Activated T-cell treated with anti-CD3 and anti-CD28 coated beads, Interleukin-2, amount 50 U/mL, for 4 hours (primary cell): ENCODE measurements at places on chromosomes 16 and 17. TPM values are rescaled to one million over a fixed set of nuclear protein-coding genes. Genes with fewer than 3 reads are reported as not detected.
A peak's percentile ranks its signal among the peaks of the same experiment; 100 is the strongest.

DNA sequence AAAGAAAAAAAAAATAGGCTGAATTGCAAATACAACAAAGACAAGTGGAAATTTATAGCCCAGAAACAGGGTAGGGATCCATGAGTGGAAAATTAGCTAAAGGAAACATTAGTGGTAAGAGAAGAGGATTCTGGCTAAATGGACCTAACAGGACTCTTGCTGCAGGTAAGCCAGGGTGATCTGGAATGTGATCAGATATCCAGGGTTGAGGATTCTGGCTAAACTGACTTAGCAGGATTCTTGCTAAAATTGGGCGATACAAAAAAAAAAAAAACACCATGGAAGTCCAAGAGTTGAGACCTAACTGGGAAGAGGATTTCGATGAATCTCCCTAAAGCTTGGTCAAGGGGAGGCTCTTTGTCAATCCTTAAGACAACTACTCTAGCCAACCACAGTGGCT lies 61.7 kb upstream of the ATF7IP2 start:
- DNase-seq: no peak

DNA sequence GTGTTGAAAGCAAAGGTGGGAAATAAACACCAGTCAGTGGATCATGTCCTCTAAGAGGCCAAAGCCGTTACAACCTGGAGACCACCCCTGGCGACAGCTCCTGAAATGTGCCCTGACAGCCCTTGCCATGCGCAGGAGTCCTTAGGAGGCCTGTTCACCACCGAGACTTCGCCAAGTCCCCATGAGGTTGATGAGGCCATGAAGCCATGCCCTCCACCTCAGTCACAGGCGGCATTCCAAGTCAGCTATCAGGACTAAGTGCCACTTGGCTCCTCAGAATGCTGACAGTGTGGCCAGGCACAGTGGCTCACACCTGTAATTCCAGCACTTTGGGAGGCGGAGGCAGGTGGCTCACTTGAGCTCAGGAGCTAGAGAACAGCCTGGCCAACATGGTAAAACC lies 27.1 kb downstream of the ADAM11 start:
- DNase-seq: no peak

The OR2C1 gene
- not detected for total RNA-seq

DNA sequence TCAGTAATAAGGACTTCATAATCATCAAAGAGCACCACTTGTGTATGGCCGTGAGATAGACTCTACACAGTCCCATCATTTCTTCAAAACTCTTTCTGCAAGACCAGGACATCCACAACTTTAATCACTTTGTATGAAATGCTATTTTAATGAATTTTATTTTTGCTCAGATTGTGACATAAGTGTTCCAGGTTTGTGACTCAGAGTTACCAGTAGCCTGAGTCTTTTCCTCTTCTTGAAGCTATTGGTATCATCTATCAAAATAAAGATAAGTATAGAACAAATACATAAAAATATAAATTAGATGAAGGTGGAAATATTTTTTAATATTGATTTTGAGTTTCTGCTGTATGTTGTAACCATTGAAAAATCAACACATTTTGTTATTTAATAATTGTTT lies 16.6 kb upstream of the VWA3A start:
- no peak for DNase-seq

GRCh38 chr17:29205047-29205446 lies 24.8 kb upstream of the MYO18A start:
- no peak for DNase-seq

The SPEM3 gene
- total RNA-seq: not detected

The KRT31 gene
- total RNA-seq: not detected

GRCh38 chr17:16948587-16949376 lies 23.1 kb downstream of the TNFRSF13B start:
- DNase-seq: no peak

DNA sequence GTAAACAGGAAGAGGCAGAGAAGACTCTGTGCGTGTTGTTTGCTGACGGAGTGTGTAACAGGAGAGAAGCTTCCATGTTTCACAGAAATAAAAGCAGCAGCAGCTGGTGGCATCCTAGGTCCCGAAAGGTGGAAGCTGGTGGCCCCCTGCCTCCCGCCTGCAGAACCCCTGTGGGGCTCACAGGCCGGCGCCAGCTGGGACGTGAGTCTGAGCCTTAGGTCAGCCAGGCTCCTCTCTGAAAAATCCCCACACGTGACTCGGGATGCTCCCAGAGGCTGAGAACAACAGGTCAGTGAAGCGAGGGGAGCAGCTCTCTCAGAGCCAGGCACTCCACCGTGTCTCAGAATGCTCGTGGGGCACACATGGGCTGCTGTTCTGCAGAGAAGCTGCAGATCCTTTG lies 27.4 kb downstream of the TMEM204 start:
- no peak for DNase-seq

The XYLT1 gene
- 2.3 TPM for total RNA-seq

- peak; percentile 37 for DNase-seq
These were observed 25.9 kb downstream of the BRIP1 start for GRCh38 chr17:61837175-61838051.

The EVI2B gene
- total RNA-seq: 7.0 TPM

The SLC12A3 gene
- total RNA-seq: not detected

GRCh38 chr17:63040816-63041215 lies 74.8 kb downstream of the TANC2 start:
- no peak for DNase-seq

- no peak for DNase-seq
These were observed 41.7 kb upstream of the IL34 start for GRCh38 chr16:70604407-70605282.

GRCh38 chr17:17001076-17001777 lies 29.3 kb upstream of the TNFRSF13B start:
- DNase-seq: no peak

DNA sequence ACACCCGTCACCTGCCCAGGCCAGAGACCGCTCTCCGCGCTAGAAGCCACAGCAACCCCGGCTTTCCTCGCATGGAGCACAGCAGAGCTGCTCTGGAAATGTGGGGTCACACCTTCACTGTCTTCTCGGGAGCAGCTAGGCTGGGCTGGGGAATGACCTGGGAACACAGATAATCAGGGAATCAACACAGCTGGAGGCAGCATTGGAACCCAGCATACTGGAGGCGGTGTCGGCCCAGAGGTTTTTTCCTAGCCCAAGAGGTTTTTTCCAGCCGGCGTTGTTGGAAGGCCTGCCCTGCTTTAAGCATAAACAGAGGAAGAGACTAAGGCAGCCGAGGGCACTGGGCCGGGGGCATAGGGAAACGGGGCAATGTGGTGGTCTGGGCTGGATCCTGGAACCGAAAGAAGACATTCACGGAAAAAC lies 791 bp upstream of the PLD6 start:
- no peak for DNase-seq

DNA sequence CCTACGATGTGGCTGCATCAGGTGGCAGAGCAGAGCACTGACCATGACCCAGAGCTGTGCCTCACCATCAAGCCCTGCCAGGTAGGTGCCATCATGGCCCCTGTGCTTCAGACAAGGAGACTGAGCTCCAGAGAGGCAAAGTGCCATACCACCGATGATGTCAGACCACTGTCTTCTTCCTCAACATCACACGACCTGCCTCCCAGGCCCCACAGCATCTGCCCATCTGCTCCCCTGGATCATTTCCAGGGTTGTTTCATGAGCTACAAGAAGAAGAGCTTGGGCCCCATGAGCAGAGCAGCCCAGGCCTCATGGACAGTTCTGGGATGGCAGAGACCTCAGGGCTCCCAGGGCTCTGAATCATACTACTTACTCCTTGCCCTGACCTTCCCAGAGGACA lies 9.9 kb downstream of the XYLT1 start:
- no peak for DNase-seq

GRCh38 chr17:31072186-31072585 lies 22.6 kb upstream of the NF1 start:
- DNase-seq: no peak

- DNase-seq: no peak
These were observed 4.3 kb upstream of the NUPR1 start for GRCh38 chr16:28543072-28543471.

The CDRT4 gene
- total RNA-seq: 0.63 TPM

DNA sequence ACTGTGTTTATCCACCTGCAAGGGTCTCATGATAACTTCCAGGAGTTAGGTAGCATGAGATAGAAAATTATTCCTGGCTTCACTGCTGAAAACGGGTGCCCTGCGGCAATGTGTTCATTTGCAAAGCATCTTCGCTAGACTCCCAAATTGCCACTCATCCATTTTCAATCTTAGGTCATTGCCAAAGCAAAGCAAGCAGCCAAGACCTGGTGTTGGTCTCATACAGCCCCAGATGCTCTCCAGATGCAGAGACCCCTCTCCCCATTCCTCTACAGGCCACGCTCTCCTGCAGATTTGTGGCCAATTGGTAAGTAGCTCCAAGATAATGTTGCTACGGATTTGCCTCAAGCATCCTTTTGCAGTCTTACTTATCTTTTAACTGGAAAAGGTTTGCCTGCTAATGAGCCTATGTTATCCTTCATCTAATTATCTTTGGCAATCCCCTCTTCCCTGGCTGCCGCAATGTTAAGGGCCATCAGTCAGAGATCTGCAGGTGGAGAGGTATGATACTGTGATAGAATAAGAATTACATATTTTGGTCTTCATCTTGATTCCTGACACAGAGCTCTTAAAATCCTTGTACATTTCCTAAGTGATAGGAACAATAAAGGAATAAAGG lies 222.0 kb downstream of the SLC39A11 start:
- DNase-seq: no peak

DNA sequence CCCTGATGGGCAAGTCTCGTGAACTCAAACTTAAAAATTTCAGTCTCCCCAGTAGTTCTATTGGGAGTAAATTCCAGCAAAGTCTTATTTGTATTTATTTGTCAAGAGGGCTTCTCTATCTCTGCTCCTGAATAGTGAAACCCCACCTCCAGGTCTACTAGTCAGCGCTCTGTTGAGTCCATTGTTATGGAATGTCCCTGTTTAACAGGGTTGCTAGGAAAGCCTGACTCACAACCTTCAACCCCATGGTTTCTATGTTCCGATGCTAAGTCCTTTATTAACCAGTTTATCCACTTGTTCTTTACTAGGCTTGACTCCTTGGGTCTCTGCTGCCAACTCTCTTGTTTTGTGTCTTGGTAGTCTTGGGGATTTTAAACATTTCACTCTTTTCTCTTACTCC lies 250.7 kb upstream of the MYOCD start:
- DNase-seq: no peak

GRCh38 chr16:53840456-53840855 lies 136.5 kb downstream of the FTO start:
- no peak for DNase-seq

- no peak for DNase-seq
These were observed 79.4 kb downstream of the IRF8 start for GRCh38 chr16:85978291-85978775.

DNA sequence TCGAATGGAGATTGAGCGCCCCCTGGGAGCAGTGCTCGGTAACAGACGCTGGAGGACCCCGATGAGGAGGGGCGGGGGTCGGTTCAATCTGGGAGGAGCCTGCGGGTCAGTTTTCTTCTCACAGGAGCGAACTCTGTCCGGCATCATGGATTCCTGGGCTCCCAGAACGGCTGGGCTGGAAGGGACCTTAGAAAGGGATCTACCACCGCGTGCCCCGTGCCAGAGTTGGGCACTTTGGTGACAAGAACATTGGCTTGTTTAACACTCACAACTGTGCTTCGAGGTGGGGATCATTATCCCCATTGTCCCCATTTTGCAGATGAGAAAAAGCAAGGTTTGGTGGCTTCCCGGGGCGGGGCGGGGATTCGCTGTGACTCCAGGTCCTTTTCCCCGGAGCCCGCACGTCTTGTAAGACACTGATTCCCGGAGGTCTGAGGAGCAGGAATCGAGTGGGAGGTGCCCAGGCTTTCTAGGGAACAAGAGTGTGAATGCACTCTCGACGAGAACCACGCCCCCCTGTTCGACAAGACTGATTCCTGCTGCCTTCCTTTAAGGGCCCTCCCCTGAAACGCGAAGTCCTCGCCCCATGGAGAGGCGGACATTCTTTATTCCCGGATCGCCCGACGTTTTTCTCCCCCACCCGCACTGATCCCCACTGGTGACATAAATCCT lies 1.5 kb upstream of the FBXL19 start:
- peak; percentile 86 for DNase-seq

DNA sequence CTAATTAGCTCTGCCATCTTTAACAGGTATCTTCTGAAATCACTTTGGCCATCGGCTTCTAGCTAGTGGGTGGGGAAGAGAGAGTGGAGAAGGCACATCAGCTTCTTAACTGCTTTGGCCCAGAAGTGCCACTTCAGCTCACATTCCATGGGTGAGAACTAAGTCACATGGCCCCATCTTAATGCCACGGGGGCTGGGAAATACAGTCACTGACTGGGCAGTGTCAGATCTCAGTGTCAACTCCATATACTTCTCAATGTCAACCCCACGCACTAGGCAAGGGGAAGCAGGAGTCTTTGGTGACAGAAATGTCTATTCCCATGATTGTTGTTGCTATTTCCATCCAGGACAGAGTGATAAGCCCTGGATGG lies 29.4 kb downstream of the CCR7 start:
- no peak for DNase-seq

GRCh38 chr17:74785981-74786360 lies 9.8 kb upstream of the NAT9 start:
- DNase-seq: no peak

DNA sequence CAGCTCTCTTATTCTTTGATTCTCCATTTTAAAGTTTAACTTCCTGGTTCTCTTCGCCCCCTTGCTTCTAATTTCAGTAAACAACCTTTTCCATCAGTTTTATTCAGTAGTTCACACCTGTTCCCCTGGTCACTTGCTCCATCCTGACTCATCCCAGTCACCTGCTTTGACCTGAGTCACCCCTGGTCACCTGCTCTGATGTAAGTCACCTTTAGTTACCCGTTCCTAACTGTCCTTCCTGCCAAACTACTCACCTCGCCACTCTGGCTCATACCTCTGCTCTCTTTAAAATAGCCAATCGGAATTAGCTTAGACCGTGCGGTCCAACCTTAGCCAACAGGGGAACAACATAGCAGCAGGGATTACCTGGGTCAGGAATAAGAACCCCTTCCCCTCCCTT lies 4.7 kb upstream of the NLRC5 start:
- no peak for DNase-seq

DNA sequence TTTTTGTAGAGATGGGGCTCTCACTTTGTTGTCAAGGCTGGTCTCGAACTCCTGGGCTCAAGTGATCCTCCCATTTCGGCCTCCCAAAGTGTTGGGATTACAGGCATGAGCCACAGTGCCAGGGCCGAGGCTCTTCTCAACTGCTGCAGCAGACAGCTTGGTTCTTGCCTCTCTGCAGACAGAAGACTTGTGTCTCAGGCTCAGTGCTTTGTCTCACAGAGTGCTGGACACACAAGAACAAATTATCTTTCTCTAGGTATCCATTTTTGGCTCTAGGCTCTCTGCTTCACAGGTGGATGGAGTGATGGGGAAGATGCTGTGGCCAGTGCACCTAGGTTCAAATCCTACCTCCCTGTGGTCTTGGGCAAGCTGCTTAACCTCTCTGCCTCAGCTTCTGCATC lies 80.8 kb upstream of the RNU2-1 start:
- DNase-seq: no peak

The HOXB9 gene
- 1.4 TPM for total RNA-seq

The FAM222B gene
- 23.5 TPM for total RNA-seq

GRCh38 chr16:57628008-57628781 lies at the start of gene ADGRG1:
Gene ADGRG1 (plus strand): TSS chr16:57628630. CDS start chr16:57650288, 21,658 bp downstream.
- DNase-seq: peak; percentile 37

GRCh38 chr17:58658804-58659713 lies 32.8 kb downstream of the TEX14 start:
- peak; percentile 62 for DNase-seq
